ENCODE measurements at places on chromosomes 3 and 15.

- no peak for DNase-seq
Observed at GRCh38 chr15:26639966-26640365, 132.9 kb downstream of the GABRB3 start.

DNA sequence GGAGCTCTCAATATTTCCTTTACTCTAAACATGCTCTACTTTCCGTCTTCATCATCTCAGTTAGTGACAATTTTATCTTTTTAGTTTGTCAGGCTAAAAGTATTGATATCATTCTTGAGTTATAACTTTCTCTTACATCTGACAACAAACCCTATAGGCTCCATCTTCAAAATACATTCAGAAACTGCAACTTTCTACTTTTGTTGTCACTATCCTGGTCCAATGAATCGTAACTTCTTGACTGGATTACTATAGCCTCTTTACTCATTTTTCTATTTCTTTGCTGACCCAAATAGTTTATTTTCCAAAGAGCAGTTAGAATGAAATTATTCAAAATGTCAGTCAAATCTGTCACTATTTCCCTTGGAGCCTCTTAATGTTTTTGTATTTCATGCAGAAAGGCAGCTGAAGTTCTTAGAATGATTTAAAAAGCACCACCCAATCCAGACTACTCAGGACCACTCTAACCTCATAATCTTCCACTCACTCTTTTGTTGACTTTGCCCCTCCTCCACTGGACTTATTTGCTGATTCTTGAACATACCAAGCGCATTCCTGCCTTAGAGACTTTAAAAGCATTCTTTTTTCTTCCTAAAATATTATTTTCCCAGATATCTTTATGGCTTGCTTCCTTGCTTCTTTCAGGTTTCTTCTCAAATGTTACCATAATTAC is 119.9 kb upstream of the CBLB start:
- DNase-seq = no peak

GRCh38 chr15:80957976-80958375 is 31.6 kb downstream of the MESD start:
- no peak for DNase-seq

- no peak for DNase-seq
Observed at GRCh38 chr3:85476891-85477495, 518.2 kb downstream of the CADM2 start.

DNA sequence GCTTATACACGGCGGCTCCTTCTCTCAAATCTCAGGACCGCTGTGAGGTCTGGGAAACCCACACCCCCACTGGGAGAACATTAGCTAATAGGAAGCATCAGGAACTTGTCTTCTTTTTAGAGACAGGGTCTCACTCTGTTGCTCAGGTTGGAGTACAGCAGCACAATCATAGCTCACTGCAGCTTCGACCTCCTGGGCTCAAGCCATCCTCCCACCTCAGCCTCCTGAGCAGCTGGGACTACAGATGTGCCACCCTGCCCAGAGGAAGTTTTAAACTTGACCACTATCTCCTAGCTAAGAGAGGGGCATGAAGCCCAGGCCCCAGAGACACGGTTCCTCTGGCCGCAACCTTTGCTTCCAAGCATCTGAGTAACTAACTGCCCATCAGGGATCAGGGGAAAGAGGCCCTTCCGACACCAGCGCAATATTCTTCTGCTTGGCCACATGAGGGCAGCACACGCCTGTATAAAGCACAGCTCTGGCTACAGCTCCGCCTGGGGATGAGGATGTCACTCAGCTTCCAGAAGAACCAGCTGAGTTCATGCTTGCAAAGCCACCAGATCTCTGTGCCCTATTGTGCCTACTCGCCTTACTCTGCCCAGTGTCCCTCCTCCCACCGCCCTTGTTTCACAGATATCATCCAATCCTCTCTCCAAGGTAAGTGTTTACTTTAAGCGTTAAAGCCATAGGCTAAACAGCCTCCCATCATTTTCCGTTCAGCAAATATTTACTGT is 57.6 kb upstream of the SLC6A11 start:
- DNase-seq = no peak

GRCh38 chr3:31531452-31531991 is 1.2 kb upstream of the STT3B start:
- no peak for DNase-seq

GRCh38 chr3:177752831-177753230 is 555.5 kb upstream of the TBL1XR1 start:
- no peak for DNase-seq

DNA sequence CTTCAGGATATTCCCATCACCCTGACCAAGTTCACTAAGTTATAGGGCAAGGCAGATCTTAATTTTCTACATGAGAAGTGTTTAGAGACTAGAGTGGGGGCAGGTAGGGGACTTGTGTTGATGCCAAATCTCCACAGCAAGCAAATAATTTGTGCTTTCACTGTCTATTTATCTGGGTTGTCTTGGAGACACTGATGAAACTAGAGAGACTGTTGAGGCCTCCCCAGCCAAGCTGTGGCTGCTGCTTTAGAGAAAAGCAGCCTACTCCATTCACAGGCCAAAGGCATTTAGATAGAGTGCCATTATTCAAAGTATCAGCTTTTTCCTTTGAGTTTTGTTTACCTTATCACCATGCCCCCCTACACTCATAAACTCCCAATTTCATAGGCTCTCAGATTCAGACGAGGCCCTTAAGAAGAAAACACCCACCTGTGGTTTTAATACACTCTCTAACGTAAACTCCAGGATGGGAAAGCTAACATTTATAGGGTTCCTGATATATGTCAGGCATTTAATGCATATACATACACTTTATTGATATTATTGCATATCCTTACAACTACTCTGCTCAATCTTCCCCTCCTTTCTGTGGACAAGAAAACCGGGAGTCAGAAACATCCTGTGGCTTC is 130.4 kb upstream of the FOXB1 start:
- DNase-seq = no peak

GRCh38 chr3:152446495-152446894 is 177.8 kb downstream of the MBNL1 start:
- no peak for DNase-seq

- no peak for DNase-seq
Observed at GRCh38 chr3:84292128-84292527, 666.7 kb upstream of the CADM2 start.
